NCI-H446 treated with DMSO at 0.1 percent for 48 hours (cell line): ENCODE measurements at places on chromosomes 5 and 9.

- DNase-seq: peak; percentile 49
Observed at GRCh38 chr5:122500245-122501088, 188.4 kb downstream of the SNCAIP start.

GRCh38 chr9:19788614-19789271 lies at the start of gene SLC24A2:
SLC24A2 (minus strand) TSS chr9:19789037.
- no peak for DNase-seq

DNA sequence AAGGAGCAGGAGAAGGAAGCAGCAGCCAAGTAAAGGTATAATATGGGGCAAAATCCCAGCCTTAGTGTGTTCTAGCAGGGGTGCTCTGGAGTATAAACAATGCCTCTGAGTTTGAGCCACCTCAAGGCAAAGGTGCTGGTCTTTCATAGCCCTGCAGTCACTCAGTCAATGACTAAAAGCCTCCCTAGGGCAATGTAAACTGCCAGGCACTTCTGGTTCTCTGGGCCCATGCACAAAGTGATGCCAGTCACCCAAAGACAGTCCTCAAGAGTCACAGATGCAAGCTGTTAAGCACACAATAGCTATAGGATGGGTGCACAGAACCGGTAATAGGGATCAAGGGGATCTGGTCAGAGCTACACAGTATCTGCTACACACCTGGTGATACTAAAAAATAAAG lies 12.6 kb downstream of the ZBTB5 start:
- DNase-seq: no peak

- no peak for DNase-seq
Observed at GRCh38 chr5:76314643-76315042, 88.4 kb upstream of the IQGAP2 start.

- DNase-seq: no peak
Observed at GRCh38 chr9:96398582-96399324, 15.2 kb upstream of the SLC35D2 start.

DNA sequence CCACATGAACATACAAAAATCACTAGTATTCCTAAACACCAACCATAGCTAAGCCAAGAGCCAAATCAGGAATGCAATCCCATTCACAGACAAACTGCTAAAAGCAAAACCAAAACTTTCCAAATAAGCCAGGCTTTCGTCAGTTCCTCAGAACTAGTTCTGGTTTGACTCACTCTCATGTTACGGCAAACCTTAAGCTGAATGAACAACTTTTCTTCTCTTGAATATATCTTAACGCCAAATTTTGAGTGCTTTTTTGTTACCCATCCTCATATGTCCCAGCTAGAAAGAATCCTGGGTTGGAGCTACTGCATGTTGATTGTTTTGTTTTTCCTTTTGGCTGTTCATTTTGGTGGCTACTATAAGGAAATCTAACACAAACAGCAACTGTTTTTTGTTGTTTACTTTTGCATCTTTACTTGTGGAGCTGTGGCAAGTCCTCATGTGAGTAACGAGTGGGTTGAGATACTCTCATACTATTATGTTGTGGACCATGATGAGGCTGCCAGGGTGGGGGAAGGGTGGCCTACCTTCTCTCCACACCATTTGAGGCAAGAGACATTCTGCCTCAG lies at the start of gene PDCD1LG2:
Gene PDCD1LG2 (plus strand): TSS at position 172 of the 572 bp plus-strand sequence. CDS start 12,016 bp downstream, outside the sequence.
- no peak for DNase-seq

DNA sequence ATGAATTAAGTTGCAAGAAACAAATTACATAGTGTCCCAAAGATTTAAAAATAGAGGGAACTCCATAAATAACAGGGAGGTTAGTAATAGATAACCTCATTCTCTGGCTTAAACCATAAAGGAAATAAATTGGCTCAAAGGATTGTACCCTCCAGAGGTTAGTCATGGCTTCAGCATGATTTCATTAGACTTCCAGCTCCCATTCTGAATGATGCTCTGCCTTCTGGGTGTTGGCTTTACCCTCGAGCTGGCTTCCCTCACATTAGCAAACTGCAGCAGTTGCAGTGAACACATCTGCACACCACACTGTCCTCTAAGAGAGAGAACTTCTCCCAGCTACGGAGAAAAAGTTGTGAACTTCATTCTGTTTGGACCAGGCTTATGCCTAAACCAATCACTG lies 70.4 kb downstream of the RGS7BP start:
- no peak for DNase-seq

DNA sequence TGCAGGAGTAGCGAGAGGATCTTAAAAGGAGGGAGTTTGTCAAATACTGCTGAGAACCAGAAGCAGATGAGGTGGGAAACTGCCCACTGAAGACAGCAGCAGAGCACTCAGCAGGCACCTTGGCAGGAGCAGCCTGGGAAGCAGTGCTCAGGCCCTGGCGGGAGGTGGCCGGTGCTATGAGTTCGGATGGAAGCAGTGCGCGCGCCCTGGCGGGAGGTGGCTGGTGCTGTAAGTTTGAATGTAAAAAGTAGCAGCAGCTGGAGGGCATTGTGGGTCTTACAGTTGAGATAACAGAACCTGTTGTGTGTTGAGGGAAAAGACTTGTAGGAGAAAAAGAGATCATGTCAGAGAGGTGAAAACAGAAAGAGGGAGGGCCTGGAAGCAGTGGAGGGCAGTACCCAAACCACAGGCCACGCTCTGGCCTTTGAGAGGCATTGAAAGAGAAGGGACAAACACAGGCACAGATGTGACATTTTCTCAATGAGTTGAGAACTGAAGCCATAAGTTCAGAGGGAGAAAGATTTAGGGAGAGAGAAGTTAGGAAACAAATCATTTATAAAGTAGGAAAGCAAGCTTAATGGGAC lies 130.9 kb downstream of the ERCC6L2 start:
- no peak for DNase-seq

GRCh38 chr5:128276537-128277216 lies 193.1 kb downstream of the SLC12A2 start:
- no peak for DNase-seq

GRCh38 chr5:130333089-130333488 lies 428.8 kb downstream of the CHSY3 start:
- no peak for DNase-seq

- no peak for DNase-seq
Observed at GRCh38 chr5:179343021-179343718, 2.1 kb downstream of the ADAMTS2 start.

DNA sequence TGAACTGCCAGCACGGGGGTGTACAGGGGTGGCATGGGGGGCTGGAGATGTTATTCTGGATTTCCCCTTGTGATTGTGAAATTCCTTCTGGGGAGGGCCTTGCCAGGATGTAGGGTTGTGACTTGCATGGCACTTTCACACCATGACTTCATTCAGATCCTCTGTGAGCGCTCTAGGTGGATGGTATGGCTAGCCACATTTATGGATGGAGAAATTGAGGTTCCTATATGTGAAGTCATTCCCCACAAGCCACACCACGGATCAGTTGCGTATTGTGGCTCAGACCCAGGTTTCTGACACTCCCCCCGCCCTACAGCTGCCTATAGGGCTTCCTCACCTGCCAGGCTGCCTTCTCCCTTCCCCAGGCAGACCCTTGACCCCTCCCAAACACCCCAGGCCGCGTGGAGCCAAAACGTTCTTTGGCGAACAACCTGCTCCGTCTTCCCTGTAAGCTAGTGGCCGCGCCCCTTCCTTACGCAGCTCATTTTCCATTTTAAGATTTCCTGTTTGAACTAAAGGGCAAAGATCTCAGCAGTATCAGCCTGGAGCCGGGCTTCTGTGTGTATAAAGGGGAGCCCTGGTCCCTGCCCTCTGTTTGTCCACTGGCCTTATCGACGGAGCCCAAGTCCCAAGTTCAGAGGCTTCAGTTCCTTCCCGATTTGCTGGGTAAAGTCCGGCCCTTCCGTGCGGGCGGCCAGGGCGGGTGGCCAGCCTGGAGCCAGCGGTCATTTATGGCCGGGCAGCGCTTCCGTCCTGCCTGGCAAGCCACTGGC lies 97.8 kb upstream of the KLF4 start:
- DNase-seq: no peak
